ENCODE measurements at places on chromosomes 2 and 18.

DNA sequence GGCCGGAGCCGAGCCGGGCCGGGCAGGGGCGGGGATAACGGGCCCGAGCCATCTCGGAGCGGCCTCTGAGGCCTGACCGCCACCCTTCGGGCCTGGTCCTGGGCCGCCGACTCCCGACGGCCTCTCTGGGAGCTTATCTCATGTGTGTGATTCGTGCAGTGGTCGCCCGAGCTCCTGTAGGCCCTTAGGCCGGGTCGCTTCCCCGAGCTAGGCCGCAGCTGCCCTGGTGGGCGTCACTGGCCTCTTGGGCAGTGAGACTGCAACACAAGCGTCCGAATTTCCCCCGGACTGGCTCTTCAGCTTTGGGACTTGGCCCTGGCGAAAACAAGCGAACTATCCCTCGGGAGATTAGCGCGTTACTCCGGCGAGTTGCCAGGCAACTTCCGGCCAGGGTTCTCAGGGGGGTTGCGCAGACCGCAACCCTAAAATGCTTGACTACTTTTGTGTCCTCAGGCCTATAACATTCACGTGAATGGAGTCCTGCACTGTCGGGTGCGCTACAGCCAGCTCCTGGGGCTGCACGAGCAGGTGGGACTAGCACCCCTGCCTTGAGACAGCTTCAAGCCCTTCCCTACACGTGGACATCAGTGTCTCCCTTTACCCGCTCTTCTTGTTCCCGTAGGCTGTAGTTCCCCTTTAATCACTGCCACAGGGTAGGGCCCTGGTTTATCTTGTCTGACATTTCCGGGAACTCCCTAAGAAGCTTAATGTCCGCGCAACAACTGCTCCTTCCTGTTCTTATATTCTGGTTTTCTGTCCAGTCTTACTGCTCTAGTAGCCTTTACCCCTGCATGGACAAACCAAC, 602 bp downstream of the SNX17 start:
- DNase-seq: no peak

GRCh38 chr2:215848146-215848545, 165.2 kb downstream of the MREG start:
- no peak for DNase-seq

GRCh38 chr18:427005-427404, 73.5 kb downstream of the COLEC12 start:
- no peak for DNase-seq

DNA sequence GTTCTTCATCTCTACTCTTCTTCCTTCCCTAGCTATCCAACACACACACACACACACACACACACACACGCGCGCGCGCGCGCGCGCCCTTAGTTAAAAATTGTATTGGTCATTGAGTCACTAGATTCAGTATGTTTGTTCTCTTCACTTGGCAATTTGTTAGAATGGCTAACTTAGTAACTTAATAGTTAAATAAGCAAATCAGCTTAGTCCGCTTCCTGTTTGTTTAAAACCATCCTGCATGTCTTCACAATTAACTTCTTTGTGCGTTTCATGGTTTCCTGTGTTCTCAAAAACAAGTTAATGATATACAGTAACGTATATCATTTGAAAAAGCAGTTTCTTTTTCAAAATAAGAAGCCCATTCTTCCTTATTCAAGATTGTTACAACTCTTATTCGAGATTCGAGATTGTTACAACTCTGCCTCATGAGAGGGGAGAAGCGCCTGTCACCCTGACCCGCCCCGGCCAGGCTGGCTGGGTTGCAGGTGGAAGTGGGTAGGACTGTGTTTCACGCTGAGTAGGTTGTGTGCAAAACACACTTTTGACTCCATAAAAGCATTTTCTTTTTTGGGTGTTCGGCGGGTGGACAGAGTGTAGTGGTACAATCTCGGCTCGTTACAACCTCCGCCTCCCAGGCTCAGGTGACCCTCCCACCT, 9.5 kb upstream of the CNNM3 start:
- no peak for DNase-seq

- DNase-seq: no peak
Measured at GRCh38 chr2:198498516-198498915, 694.1 kb downstream of the PLCL1 start.

DNA sequence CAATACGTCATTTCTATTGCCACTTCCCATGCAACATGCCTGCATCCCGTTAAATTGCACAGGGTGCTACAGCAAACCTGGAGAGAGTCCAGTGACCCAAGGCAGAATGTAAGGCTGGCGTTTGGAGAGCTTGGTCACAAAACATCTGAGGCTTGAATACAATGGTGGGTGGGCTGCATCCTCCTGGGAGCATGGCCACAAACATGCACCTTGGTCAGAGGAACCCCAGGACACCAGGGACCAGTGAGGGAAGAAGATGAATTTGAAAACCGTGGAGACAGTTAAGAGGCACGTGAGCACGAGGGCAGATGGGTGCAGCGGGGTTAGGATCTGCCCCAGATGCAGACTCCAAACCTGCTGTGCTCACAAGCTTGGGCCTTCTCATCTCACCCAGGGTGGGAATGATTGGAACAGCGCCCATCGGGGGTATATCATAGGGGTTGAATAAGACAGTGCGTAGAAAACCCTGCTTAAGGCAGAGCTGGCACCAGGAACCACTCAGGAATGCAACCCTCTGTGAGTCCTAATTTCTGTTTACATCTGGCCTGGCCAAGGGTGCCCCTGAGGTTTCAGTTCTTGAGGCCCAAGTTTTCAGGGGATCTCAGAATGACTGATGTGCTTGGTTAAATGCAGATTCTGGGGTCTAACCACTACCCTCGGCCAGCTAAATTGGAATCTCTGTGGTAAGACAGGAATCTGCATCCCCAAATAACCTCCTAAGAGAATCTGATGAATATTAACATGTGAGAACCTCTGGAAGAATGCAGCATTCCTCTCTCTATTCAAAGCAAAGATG, 97.2 kb downstream of the ARL4C start:
- no peak for DNase-seq
